Activated CD8-positive, alpha-beta T cell treated with anti-CD3 and anti-CD28 coated beads, Interleukin-2, amount 10 ng/mL, durations not matched to agents 7 days and 5 days (primary cell): ENCODE measurements at places on chromosomes 3 and 15. TPM values are rescaled to one million over a fixed set of nuclear protein-coding genes. Genes with fewer than 3 reads are reported as not detected.

GRCh38 chr3:186783731-186784515, 546 bp downstream of the EIF4A2 start:
- H3K27me3 ChIP-seq = no peaks in the 10 kb centered on the region
- H3K27ac ChIP-seq = peak overlapping the region; percentile 97
- DNase-seq = peak; percentile 88
- H3K4me3 ChIP-seq = peak overlapping the region; percentile 91

XPC gene
- 31.6 TPM for total RNA-seq

DNA sequence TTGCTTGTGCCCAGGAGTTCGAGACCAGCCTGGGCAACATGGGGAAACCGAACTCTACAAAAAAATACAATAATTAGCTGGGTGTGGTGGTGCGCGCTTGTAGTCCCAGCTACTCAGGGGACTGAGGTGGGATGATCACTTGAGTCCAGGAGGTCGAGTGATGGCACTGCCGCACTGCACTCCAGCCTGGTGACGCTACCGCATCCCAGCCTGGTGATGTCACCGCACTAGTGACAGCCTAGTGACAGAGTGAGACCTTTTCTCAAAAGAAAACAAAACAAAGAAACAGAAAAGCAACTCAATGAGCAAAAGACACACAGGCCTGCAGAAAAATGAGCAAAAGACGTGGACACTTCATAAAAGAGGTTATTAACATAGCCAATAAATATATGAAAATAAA, 19.9 kb upstream of the SYNM start:
- no peaks in the 10 kb centered on the region for H3K36me3 ChIP-seq
- peaks cover 9% of the 10 kb centered on the region for H3K27me3 ChIP-seq
- peaks cover 2% of the 10 kb centered on the region for H3K4me1 ChIP-seq
- no peak overlapping the region for H3K4me3 ChIP-seq

ARID3B gene
- total RNA-seq = 40.1 TPM

GRCh38 chr3:190617185-190617584, 103.3 kb downstream of the IL1RAP start:
- H3K27me3 ChIP-seq = no peaks in the 10 kb centered on the region
- H3K4me1 ChIP-seq = peaks cover 55% of the 10 kb centered on the region
- H3K27ac ChIP-seq = peak overlapping the region; percentile 82
- H3K4me3 ChIP-seq = no peak overlapping the region

DNA sequence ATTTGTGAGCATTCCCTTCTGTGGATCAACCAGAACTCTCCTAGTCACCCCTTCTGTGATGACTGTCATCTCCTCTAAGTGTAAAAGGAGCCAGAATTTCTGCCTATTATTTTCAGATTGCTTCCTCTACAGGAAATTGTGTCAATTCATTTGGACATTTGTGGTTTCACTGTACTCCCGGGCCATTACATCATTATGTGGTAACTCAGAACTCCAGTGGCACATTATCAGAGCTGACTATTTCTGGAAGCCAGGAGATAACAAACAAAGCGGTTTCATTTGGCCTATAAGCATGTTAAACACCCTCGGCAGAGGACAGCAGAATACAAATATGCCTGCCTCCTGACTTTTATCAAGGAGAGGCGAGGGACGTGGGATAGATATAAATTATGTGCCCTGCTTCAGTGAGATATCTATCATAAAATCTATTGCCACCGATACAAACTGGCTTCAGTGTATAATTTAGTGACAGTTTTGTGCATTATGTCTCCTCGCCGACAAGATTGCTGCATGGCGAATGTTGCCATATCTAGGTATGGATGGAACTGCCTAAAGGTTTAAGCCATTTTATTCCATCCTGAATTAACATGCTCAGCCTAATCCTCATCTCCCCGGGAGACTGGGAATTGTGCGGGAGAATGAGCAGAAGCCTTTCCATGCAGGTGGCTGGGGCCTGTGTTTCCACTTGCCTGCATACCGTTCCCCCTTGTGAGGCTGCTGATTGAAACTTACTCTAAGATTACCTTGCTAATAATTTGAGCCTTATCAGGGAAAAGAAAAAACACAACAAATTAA, 193.4 kb upstream of the SEMA6D start:
- H3K36me3 ChIP-seq = no peaks in the 10 kb centered on the region
- H3K27ac ChIP-seq = no peak overlapping the region
- H3K27me3 ChIP-seq = no peaks in the 10 kb centered on the region
- H3K4me1 ChIP-seq = no peaks in the 10 kb centered on the region
- no peak for DNase-seq

DNA sequence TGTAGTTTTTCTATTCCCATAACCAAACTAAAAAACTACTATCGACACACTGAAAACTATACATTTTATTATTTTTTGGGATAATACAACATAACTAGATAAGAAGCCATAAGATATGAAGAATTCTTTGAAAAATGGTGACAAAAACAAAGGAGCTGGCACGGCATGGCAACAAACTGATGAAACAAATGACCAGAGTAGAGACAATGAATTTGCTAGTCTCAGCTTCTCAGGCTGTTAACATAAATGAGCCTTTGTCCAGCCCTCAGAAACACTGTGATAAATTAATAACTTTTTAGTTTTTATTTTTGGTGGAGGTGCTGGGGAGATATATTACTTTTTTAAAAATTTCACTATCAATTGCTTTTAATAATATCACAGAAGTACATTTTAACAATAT, 100.7 kb downstream of the SMARCC1 start:
- H3K4me3 ChIP-seq = no peak overlapping the region
- H3K27ac ChIP-seq = no peak overlapping the region
- H3K36me3 ChIP-seq = peaks cover 39% of the 10 kb centered on the region
- no peaks in the 10 kb centered on the region for H3K27me3 ChIP-seq
- no peak for DNase-seq

- no peak for DNase-seq
- H3K27me3 ChIP-seq = no peaks in the 10 kb centered on the region
- H3K36me3 ChIP-seq = peaks cover 13% of the 10 kb centered on the region
- peaks cover 10% of the 10 kb centered on the region for H3K4me1 ChIP-seq
- H3K27ac ChIP-seq = no peak overlapping the region
- H3K4me3 ChIP-seq = no peak overlapping the region
Measured at GRCh38 chr3:33664195-33664594, 53.9 kb downstream of the CLASP2 start.

DNA sequence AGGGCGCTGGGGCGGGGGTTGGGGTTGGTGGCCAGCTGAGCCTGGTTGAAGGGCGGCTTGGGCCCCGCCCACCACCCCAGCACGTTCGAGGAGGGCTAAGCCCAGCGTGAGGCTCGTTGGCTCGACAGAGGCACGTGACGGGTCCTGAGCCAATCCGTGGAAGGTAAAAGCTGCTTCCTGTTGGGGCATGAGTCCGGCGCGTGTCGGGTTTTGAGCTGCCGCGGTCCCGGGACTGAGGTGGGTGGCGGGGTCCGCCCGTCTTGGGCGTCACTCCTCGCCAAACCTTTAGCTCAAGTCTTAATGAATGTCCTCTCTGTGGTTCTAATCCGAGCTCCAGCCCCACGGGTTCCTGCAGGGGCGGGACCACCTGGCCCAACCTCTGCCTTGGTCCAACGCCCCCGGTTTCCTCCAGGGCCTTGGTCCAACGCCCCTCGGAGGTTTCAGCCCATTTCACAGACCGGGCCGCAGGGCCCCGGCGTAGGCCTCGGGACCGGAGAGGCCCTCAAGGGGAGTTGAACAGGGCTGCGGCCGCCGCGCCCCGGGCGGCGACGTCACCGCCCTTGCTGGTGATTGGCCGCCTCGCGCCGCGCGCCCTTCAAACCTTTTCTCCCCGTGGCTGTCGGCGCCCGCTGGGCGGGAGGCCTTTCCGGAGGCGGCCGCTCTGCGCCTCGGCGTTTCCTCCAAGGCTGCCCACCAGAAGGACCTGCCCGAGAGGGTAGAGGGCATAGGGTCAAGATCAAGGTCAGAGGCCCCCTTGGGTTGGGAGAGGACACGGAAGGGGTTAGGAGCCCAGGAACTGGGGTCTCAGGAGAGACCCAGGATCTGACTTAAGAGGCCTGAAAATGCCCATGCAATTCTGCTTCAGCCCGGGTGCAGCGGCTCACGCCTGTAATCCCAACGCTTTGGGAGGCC, at the start of gene RCCD1:
Gene RCCD1, plus strand, starts transcription at position 173 of the 912 bp plus-strand sequence. CDS start 1,851 bp downstream, outside the sequence.
- H3K4me1 ChIP-seq = peaks cover 22% of the 10 kb centered on the region
- DNase-seq = peak; percentile 95
- H3K27me3 ChIP-seq = no peaks in the 10 kb centered on the region

GRCh38 chr3:195596765-195597171, 13.0 kb upstream of the APOD start:
- no peak for DNase-seq
- H3K36me3 ChIP-seq = peaks cover 3% of the 10 kb centered on the region
- peaks cover 5% of the 10 kb centered on the region for H3K4me1 ChIP-seq
- H3K4me3 ChIP-seq = no peak overlapping the region
- H3K27ac ChIP-seq = no peak overlapping the region
- H3K27me3 ChIP-seq = no peaks in the 10 kb centered on the region

DNA sequence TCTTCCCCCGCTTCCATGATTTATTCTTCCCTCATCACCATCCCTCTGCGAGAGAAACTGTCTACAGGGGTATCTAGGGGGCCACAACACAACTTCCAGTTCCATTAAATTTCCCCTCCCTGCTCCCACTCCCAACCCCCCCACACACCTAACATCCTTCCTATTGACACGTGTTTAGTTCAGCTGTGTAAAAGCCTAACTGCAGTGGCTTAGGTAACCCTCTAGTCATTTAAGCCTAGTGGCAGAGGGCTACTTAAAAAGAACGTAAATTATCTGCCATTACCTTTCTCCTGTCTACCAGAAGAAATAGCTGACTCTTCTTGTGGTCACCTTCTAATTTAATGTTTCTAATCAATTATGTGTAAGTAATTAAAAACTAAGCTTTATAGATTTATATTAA, 56.3 kb downstream of the ZNF148 start:
- peaks cover 40% of the 10 kb centered on the region for H3K36me3 ChIP-seq
- no peak overlapping the region for H3K27ac ChIP-seq
- H3K27me3 ChIP-seq = no peaks in the 10 kb centered on the region
- peaks cover 3% of the 10 kb centered on the region for H3K4me1 ChIP-seq
- H3K4me3 ChIP-seq = no peak overlapping the region

- H3K27ac ChIP-seq = no peak overlapping the region
- H3K27me3 ChIP-seq = no peaks in the 10 kb centered on the region
- H3K36me3 ChIP-seq = no peaks in the 10 kb centered on the region
- no peak overlapping the region for H3K4me3 ChIP-seq
- no peaks in the 10 kb centered on the region for H3K4me1 ChIP-seq
Measured at GRCh38 chr3:64536166-64536565, 151.6 kb downstream of the ADAMTS9 start.

- H3K36me3 ChIP-seq = peaks cover 8% of the 10 kb centered on the region
- H3K4me1 ChIP-seq = peaks cover 34% of the 10 kb centered on the region
- no peaks in the 10 kb centered on the region for H3K27me3 ChIP-seq
- H3K27ac ChIP-seq = peak overlapping the region; percentile 92
- peak overlapping the region; percentile 91 for H3K4me3 ChIP-seq
- peak; percentile 52 for DNase-seq
Measured at GRCh38 chr3:129315223-129315997, 36.7 kb downstream of the HMCES start.

- no peak overlapping the region for H3K27ac ChIP-seq
- peaks cover 65% of the 10 kb centered on the region for H3K36me3 ChIP-seq
- no peak for DNase-seq
- peaks cover 58% of the 10 kb centered on the region for H3K4me1 ChIP-seq
- H3K27me3 ChIP-seq = no peaks in the 10 kb centered on the region
Measured at GRCh38 chr3:52688266-52688665, 2.4 kb downstream of the GNL3 start.

FBXW12 gene
- not detected for total RNA-seq

DNA sequence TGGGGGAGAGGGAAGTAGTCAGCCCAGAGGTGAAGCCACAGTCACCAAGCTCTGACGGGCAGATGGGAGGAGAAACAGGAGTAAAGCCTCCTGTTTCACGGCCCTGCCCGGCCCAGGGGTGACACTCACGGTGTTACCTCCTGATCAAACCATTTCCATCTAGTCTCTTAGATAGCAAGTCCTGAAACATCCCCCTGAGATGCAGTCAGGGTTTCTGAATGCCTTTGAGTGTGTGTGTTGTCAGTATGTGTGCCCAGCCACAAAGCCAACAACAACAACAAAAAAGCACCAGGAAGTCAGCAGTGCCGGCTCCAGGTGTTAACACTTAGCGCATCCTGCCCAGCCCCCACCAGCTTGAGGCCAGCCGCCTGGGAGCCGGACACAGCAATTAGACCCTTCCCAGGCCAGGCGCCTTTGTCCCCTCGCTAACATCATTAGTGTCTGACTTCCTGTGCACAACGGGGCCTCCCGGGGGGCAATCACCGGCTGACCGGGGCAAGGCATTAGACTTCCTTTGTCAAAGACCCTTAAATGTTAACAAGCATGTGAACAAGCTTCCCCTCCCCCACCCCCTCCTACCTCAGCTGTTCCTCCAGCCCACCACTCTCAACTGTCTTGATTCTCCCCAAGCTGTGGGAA, 34.5 kb downstream of the IL17RD start:
- H3K27ac ChIP-seq = no peak overlapping the region
- H3K4me1 ChIP-seq = peaks cover 8% of the 10 kb centered on the region
- peaks cover 11% of the 10 kb centered on the region for H3K27me3 ChIP-seq

GRCh38 chr3:125165189-125165947, 47.2 kb downstream of the SLC12A8 start:
- peaks cover 14% of the 10 kb centered on the region for H3K4me1 ChIP-seq
- H3K36me3 ChIP-seq = no peaks in the 10 kb centered on the region
- H3K27me3 ChIP-seq = peaks cover 18% of the 10 kb centered on the region
- no peak overlapping the region for H3K4me3 ChIP-seq

DNA sequence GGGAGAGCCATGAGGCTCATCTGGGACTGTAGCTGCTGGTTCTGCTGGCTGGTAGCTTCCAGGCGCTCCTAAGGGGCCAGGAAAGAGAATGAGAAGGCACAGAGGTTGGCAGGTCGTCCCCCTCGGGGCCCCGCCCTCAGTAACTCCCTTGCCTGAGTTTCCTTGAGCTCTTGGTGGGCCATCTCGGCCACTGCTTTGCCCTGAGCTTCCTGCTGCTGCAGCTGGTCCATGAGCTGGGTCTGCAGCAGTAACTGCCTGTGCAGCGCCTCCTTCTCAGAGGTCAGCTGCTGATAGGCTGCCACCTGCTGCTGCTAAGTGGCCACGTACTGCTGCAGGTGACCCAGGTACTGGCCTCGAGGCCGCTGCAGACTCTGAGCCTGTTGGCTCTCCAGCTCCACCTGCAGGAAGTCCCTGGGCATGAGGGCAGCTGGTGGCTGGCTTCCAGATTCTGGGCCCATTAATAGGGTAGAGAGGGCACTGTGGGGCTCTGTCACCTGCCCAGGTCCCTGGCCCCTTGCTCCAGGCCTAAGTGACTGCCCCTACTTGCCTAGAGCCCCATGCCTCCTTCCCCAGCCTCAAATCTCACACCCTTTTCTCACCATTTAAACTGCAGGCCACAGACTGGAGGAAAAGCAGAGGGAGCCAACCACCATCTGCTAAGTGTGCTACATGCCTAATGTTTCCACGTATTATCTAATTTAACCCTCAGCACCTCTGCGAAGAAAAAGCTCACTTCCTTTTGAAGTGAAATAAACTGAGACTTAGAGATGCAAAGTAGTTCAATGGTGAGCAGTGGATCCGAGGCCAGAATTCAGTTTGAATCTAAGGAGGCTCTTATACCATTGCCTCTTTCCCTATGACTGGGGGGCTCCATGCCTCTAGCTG, 10.8 kb upstream of the VPS33B start:
- DNase-seq = peak; percentile 75
- H3K27ac ChIP-seq = no peak overlapping the region
- peaks cover 12% of the 10 kb centered on the region for H3K27me3 ChIP-seq
- peaks cover 4% of the 10 kb centered on the region for H3K4me1 ChIP-seq
- no peaks in the 10 kb centered on the region for H3K36me3 ChIP-seq
